Bladder microvascular endothelial cell (primary cell): ENCODE measurements at places on chromosomes 7 and 10. TPM values are rescaled to one million over a fixed set of nuclear protein-coding genes. Genes with fewer than 3 reads are reported as not detected.

Gene AKR1D1
- total RNA-seq = not detected in 2 replicates

Gene CDK1
- 33.7 and 46.5 TPM in 2 replicates for total RNA-seq

Gene IL6
- 0.38 and 2.1 TPM in 2 replicates for total RNA-seq

Gene CROT
- 4.0 and 6.4 TPM in 2 replicates for total RNA-seq

Gene PDK4
- 17.8 and 58.7 TPM in 2 replicates for total RNA-seq

Gene DMBT1
- not detected in 2 replicates for total RNA-seq

Gene KCNIP2
- total RNA-seq = 0.31 and 0.65 TPM in 2 replicates

Gene PDE6C
- total RNA-seq = not detected in 2 replicates

Gene CPXM2
- total RNA-seq = 0.38 and 4.9 TPM in 2 replicates

Gene TMEM140
- 36.8 and 78.5 TPM in 2 replicates for total RNA-seq

Gene ACSM6
- total RNA-seq = not detected in 2 replicates

Gene LRRC27
- total RNA-seq = 6.5 and 9.1 TPM in 2 replicates

Gene TRIM74
- total RNA-seq = 0.06 TPM in 1 of 2 replicates, not detected in the other

Gene ZNF37A
- 6.0 and 11.8 TPM in 2 replicates for total RNA-seq

Gene ZNF239
- 0.49 and 0.94 TPM in 2 replicates for total RNA-seq

Gene BTBD16
- not detected in 2 replicates for total RNA-seq

Gene WAPL
- 35.8 and 64.5 TPM in 2 replicates for total RNA-seq

Gene VWA2
- not detected in 2 replicates for total RNA-seq

Gene AFAP1L2
- total RNA-seq = 6.5 and 6.9 TPM in 2 replicates

Gene THSD7A
- 27.2 and 29.5 TPM in 2 replicates for total RNA-seq

Gene OGDHL
- total RNA-seq = 0.16 and 0.25 TPM in 2 replicates

Gene ERV3-1
- 5.7 and 10.1 TPM in 2 replicates for total RNA-seq

Gene INPP5A
- 23.9 and 29.8 TPM in 2 replicates for total RNA-seq

Gene ACTL6B
- not detected in 2 replicates for total RNA-seq

Gene MYPN
- under 0.01 and 0.16 TPM in 2 replicates for total RNA-seq
